GDM1 (cell line): ENCODE measurements at places on chromosomes 1 and 21.

GRCh38 chr1:184900507-184900906 is 73.8 kb downstream of the NIBAN1 start:
- DNase-seq: no peak

DNA sequence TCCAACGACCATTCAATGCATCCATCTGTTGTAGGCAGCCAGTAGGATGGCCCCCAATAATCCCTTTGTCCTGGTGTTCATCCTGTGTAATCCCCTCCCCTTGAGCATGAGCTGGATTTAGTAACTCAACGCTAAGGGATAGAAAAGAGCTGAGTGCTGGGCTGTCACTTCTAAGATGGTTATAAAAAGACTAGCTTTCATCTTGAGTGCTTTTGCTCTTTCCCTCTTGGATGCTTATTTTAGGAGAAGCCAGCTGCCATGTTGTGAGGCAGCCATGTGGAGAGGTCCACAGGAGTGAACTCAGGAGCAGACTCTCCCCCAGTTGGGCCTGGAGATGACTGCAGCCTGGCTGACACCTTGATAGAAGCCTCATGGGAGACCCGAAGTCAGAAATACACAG is 401.5 kb downstream of the VAV3 start:
- no peak for DNase-seq

- DNase-seq: no peak
Measured at GRCh38 chr1:117985239-117985638, 55.7 kb downstream of the WDR3 start.

DNA sequence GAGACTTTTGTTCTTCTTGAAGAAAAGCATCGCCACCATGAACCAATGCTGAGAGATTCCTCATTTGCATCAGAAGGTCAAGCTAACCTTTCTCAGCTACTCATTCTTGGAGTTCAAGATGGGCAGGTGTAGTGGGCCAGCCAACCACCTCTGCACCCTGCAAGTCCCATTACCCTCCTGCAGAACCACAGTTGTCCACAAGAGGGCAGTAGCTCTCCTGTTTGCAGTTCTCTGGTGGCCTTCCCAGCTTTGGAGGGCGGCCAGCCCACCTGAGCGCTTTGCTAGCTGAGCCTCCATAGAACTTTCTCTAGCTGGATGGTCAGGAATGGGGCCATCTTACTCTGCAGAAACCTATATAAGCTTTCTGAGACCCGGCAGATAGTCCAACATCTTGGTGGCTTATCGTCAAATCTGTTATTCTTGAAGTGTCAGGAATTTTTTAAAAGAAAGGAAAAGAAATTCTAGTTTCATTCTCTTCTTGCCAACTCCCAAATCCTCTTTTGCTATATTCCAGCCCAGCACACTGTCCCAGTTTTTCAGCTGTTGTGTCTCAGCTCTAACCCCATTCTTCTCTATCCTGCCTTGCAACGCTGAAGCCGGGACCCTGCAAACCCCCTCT is 11.0 kb upstream of the LMX1A start:
- peak; percentile 19 for DNase-seq

DNA sequence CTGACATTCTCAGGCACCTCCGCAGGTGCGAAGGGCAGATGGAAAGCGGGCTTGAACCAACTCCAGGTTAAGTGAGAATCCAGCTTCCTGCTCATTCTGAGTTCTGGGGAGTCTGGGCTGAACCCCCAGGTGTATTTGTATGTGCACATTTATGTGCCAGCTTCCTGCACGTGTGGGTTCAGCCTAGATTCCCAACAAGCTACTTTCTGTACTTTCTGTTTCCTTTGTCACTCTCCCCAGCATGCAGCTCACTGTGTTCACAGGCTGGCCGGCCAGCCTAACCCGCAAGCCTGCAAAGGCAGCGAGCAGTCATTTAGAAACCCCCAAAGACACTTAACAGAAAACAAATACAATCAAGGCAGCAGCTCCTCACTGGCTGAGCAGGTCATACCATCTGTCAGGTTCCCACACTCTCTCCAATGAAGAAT is 1.3 kb upstream of the IL19 start:
- DNase-seq: no peak

DNA sequence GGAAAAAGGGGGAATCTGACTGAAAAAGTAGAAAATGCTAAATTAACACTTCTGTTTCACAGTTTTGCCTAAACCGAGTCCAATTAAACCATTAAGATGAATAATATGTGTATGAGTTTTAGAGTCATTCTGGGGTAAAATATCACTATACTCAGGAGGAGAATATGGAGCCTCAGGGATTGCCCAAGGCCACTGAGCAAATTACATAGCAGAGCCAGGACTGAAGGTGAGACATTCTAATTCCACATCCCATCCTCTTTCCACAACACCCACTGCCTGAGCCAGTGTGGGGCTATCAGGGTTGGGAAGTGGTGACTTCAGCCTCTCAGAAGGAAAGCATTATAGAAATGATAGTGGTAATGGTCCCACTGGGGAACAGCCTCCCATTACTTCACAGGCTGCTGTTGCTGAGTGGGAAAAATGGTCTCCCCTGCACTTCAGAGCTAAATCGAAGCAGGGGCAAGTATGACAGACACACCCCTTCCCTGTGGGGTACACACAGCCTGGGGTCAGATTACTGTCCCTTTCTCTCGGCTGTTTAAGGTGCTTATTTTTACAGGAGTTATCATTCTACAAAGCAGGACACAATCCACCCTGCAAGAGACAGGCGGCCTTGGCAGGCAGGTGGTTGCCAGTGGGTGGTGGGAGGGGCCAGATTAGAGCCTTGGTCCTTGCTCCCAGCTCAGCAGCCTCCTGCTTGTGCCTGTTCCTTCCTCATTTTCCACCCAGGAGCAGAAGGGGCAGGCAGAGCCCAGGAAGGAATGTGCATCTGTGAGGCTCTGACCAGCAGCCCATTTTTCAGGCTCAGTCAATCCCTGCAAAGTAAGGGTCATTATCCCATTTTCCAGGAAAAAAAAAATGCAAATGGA is 9.5 kb upstream of the BCAR3 start:
- no peak for DNase-seq

GRCh38 chr1:62800825-62801306 is 16.9 kb downstream of the ATG4C start:
- peak; percentile 85 for DNase-seq

DNA sequence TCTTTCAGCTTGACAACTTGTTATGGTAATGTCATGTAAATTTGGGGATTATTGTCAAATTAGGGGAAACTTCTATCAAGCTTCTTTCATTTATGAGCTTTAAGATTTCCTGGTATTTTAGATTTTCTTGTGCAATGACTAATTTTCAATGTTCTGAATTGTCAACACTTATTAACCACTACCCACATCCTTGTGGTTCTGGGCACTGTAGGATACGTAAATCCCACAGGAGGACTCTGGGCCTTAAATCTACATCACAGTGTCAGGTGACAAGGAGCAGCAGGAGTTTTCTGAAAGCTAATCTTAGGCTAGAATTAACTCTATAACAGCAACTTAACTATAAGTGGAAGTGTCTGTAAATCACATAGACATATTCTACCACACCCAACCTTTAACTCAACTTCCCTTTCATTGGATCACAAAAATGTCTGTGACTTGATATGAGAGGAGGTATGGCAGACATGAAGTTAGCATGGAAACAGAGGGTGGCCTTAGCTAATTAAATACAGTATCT is 397.7 kb downstream of the HLX start:
- DNase-seq: no peak

DNA sequence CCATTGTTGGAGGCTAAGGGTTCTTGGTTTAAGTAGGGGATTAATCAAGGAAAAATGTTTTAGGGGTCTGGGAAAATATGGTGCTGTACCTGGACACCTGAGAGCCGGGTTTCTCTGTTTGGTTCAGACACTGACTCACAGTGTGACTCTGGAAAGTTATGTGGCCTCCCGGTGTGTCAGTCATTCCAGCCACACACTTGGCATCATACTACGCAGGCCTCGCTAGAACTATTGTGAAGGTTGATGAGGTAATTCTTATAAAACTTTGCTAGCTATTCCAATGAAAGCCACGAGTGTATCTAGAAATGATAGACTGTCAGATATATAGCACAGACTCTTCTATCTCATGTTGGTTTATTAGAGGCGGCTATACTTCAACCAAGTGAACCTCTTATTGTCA is 4.8 kb upstream of the CAMSAP2 start:
- DNase-seq: no peak

- DNase-seq: no peak
Measured at GRCh38 chr1:239545466-239545865, 159.1 kb downstream of the CHRM3 start.

DNA sequence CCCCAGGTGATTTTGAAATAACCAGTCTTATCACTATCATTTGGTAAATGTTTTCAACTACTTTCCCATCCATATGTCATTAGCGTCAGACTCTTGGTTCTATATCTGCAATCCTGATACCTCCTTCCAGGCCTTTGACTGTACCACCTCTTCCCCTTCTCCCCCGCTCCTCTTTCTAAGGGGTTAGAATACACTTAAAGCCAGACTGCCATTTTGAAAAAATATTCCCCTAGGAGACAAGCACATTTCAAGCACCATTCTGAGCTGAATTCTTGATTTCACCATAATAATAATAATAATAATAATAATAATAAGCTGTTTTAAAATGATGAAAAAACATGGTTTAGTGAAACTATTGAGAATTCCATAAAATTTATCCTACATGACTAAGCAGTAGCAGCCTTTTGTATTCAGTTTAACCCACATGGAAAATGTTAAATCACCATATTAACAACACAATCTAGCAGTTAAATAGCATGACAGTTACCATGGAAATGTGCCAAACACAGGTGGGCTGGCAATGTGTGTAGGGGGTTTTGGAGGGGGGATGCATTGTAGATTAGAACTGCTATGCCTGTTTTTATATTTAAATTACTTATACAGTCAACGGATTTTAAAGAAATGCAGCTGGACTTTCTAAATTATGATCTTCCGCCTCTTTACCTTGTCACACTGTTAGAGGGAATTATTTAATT is 480.2 kb upstream of the DEPDC1 start:
- no peak for DNase-seq

DNA sequence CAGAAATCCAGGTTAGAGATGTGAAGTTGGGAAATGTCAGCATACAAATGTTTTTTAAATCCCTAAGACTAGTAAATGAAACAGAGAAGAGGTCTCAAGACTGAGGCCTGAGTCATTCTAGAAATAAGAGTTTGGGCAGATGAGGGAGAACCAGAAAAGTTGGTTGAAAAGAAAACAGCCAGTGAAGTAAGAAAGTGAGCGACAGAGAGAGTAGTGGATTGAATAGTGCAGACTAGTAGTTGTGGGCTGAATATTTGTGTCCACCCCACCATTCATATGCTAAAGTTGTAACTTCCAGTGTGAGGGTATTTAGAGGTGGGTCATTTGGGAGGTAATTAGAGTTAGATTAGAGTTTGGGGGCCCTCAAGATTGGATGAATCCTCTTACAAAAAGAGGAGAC is 889.2 kb downstream of the TTLL7 start:
- DNase-seq: no peak

DNA sequence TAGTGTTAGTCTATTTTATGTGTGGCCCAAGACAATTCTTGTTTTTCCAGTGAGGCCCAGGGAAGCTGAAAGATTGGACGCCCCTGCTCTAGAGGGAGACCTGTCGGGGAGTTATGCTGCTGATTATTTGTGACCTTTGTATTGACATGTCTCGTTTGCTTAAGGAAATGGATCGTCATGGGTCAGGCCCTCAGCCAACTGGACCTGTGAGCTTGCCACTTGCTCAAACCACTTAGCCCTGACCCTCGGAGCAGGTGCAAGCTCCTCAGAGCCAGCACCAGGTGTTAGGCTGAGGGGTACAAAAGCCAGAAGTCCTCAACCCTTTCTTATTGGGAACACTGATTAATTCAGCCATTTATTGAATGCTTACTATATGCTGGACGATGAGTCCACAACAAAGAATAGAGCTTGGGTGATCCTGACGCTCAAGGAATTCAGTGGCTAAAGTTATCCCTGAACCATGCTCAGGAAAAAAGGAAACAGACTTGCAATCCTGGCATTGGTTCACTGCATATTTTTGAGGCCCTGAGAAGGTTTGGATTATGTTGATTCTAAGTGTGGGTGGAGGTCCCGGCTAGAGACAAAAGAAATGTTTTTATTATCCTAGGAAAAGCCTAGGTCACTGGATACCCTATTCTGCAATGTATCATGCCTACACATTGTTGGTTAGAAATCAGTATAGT is 19.0 kb downstream of the TGFB2 start:
- no peak for DNase-seq

DNA sequence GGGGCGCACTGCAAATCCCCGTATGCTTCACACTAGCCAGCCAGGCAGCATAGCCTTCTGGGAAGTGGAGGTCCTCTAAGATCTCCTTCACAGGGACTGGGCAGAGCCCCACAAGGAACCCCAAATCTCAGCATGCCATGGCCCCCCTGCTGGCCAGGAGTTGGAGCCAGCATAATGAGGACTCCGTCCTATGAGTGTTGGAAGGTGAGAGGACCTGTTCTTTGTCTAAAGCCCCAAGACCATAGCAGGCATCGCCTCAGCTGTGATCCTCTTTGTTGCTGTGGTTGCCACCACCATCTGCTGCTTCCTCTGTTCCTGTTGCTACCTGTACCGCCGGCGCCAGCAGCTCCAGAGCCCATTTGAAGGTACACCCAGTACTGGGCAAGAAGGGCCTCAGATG is 1.5 kb downstream of the SHISA4 start:
- no peak for DNase-seq

- no peak for DNase-seq
Measured at GRCh38 chr1:218665221-218665620, 320.1 kb downstream of the TGFB2 start.

GRCh38 chr1:164518692-164519332 is 40.2 kb upstream of the PBX1 start:
- no peak for DNase-seq

- no peak for DNase-seq
Measured at GRCh38 chr1:32998997-32999396, 34.4 kb upstream of the RNF19B start.

DNA sequence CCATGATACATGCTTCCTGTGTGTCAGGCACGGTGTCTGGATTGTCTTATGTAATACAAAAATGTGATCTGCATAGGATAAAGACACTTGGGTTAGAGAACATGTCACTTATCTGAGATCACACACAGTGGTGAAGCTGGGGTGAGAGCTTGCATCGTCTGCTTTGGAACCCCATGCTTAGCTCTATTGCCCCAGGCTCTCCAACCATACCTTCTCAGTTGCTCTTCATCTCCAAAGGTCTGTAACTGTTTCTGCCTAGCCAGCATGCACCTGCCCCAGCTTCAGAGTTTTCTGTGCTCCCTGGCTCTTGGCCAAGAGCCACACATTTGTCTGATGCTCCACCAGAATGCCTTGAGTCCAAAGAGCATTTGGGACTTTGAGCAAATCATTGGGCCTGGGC is 93.9 kb upstream of the COG2 start:
- DNase-seq: no peak

DNA sequence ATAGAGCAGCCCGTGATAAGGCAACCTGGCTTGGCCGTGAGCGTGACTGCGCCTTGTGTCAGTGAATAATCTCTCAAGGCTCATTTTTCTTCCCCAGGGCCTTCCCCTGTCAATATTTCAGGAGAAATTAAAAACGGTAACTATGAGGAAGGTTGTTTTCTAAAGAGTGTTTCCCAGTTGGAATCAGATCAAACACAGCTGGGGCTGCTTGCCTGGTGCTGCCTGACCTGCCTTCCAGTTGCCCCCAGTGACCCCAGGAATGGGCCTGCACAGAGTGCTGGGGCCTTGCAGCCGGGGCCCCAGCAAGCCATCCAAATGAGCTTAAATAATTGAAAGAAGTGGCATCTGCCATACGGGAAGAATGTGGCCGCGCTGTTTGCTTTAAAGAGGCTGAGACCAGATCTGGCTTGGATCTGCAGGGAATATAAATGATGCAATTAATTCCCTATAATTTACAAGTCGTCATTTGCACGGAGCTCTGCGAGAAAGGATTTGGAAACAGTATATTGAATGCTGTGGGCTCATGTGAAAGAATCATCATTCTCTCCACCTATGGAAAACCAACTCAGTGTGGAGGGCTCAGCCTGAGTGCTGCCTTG is 203.9 kb downstream of the C1orf94 start:
- no peak for DNase-seq
